Cardiac septum (tissue), 1 donor: ENCODE measurements at places on chromosomes 11 and 22. TPM values are rescaled to one million over a fixed set of nuclear protein-coding genes. Genes with fewer than 3 reads are reported as not detected.
A peak's percentile ranks its signal among the peaks of the same experiment; 100 is the strongest.

FDXACB1 gene
- total RNA-seq = 0.73 TPM

TRPM5 gene
- not detected for total RNA-seq

C11orf97 gene
- not detected for total RNA-seq

OR4A16 gene
- not detected for total RNA-seq

ZDHHC24 gene
- 5.8 TPM for total RNA-seq

OR5B3 gene
- not detected for total RNA-seq

HIRA gene
- 15.0 TPM for total RNA-seq

PRR33 gene
- 0.75 TPM for total RNA-seq

OR10D3 gene
- total RNA-seq = not detected

CCDC87 gene
- total RNA-seq = 0.43 TPM

CABP4 gene
- total RNA-seq = 0.11 TPM

KRTAP5-4 gene
- total RNA-seq = not detected

OSBP2 gene
- total RNA-seq = 8.9 TPM

GP1BB gene
- 5.5 TPM for total RNA-seq

GRCh38 chr11:64876229-64876750, 2.1 kb downstream of the EHD1 start:
- DNase-seq = no peak

GRCh38 chr11:88036701-88037100, 138.5 kb downstream of the RAB38 start:
- no peak for DNase-seq

DNA sequence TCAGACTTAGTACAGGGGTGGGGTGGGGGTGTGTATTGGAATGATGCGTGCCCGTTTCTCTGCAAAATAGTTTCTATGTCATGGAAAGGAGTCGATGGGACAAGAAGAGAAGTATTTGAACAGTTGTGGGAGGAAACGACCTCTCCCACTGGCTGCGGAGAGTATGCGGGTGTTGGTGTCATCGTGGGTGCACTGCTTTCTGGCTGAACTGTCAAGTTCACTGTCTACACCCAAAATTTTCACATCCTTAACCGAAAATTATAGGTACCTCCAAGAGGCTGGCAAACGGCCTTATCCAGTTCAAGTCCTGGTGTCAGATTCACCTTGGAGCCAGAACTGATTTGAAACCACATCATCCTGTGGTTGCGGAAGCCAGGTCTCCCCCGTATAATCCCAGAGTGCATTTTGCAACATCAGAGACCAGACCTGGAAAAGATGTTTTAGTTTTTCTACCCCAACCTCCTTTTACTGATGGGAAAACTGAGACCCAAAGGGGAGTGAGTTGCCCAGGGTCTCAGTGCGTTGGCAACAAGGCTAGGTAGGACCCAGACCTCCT, 497 bp upstream of the SSRP1 start:
- DNase-seq = no peak

- no peak for DNase-seq
These were observed 43.6 kb downstream of the ABTB2 start for GRCh38 chr11:34314176-34314575.

DNA sequence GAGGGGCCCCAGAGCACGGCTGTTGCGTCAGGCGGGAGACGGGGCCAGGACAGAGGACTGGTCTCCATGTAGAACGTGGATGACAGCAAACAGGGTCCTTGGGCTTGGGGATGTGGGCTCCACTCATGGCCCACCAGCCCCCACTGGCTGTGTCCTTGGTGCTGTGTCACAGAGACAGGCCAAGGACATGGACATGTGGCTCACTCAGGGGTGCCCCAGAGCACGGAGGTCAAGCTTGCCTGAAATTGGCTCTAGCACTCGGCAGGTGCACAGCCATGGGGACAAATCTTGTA, 14.4 kb downstream of the FADS2 start:
- no peak for DNase-seq

DNA sequence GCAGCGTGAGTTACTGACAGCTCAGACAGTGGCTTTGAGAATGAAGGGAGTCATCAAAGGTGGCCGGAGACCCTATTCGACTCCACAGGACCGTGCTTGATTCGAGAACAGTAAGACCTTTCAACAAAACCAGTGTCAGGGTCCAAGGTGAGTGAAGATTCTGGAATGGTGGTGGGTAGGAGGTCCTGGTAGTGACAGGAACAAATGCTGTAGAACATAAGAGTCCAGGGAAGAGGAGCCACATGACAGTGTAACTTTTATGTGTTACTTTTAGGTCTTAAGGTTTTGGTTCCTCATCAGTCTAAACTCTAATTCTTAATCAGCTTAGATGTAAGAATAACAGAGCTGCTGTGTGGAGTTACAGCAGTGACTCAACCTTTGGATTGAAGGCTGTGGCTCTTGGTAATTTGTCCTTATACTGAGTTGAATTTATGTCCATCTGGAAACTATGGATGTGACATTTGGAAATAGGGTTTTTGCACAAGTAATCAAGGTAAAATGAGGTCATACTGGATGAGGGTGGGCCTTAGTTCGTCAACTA, 1.8 kb downstream of the TBC1D22A start:
- DNase-seq = no peak

DNA sequence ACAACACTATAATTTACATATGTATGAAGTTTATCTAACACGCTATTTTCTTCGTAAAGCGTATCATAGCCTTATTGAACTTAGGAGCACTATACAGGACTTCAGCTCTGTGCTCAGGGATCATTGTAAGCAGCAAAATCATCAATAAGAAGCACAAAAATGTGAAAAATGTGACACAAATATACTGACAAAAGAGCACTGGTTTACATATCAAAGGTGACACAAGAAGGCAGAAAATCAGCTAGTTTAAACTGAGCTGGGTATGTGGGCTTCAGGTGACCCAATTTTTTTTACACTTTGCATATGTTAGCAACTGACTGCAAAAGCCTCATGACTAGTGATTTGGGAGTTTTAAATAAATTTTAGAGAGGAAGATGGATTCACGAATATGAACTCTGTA, 215.2 kb upstream of the CHORDC1 start:
- DNase-seq = no peak

GRCh38 chr11:8408151-8408941, 144.7 kb upstream of the LMO1 start:
- no peak for DNase-seq

- no peak for DNase-seq
These were observed 366.8 kb downstream of the SHANK2 start for GRCh38 chr11:70885281-70886231.

DNA sequence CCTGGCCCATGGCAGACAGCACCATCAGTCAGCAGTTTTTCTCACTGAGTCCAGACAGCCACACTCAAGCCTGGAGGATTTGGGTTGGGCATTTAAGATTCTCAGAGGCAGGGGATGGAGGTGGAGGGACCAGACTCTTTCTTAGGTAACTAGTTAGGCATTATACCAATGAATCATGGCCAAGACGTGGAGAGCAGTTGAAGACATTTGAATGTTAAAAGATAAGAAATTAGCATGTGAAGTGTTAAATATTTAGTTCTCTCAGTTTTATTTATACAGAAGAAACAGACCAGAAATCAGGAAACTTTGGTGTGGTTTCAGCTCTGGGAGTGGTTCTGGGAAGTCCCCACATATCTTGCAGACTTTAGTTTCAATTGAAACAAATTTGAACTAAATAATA, 9.9 kb downstream of the GTF2H1 start:
- DNase-seq = no peak

DNA sequence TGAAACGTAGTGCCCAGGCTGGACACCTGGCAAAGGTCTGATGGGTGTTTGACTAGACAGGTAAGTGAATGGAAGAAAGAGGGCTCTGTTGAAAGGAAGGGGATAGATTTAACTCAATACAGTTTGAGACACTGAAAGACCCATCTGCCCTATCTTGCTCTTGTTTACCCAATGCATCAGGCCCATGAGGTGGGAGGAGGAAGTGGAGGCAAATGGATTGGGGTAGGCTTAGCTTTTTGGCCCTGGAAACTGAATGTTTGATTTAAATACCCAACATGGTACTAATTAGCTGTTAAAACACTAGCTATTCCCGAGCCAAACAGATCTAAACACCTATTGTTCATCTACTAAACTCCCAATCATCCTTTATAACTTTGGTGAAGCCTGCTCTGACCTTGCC, 3.5 kb upstream of the UVRAG start:
- no peak for DNase-seq

- DNase-seq = no peak
These were observed 164.4 kb downstream of the BRD1 start for GRCh38 chr22:49663311-49663711.

DNA sequence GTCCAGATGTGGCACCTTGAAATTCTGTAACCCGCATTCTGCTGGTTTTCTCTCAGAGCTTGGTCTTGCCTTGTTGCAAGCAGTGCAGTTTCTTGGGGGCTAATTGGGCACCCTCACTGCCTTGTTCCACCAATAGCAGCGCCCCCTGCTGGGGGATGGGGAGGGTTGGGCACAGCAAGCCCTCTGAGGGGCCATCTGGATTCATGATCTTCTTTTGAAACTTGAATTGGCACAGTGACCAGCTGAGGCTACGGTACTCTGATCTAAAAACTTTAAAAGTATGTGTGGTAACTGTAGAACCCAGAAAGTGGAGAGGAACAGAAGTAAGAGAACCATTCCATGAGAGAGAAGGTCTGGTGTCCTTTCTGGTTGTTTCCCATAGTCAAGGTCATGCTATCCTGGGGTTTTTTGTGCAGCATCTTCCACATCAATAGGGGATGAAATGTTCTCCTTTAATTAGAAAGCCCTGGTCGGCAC, 64.2 kb downstream of the MED15 start:
- DNase-seq = no peak

DNA sequence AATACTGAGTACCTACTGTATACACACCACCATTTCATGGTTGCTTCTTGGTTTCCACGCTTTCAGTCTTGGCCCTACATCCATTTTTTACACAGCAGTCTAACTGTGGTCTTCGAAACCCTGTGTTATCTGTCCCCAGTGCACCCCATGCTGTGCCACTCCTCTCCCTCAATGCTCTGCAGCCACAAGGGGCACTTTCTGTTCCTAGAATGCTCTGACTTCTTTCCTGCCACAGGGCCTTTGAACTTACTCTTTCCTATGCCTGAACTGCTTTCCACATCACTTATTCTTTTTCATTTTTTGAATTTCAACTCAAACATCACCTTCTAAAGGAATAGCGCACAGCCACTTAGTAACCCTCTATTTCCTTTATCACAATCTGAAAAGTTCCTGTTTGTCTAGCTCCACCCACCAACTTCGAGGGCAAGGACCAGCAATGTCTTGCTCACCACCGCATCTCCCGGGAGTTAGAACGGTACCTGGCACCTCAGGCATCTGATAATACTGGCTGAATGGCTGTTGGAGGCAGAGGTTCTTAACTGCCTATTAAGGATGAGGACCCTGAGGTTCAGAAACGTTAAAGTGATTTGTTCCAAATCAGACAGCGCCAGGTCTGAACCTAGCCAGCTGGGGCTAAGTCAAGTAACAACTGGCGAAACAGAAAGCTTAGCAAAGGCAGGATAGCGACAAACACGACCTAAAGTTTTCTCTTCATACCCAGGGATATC, 568 bp downstream of the ALG8 start:
- DNase-seq = no peak

- DNase-seq = peak; percentile 72
These were observed 46.7 kb downstream of the TSPAN18 start for GRCh38 chr11:44773351-44773965.

- no peak for DNase-seq
These were observed 2.4 kb upstream of the SYT8 start for GRCh38 chr11:1832211-1832919.

DNA sequence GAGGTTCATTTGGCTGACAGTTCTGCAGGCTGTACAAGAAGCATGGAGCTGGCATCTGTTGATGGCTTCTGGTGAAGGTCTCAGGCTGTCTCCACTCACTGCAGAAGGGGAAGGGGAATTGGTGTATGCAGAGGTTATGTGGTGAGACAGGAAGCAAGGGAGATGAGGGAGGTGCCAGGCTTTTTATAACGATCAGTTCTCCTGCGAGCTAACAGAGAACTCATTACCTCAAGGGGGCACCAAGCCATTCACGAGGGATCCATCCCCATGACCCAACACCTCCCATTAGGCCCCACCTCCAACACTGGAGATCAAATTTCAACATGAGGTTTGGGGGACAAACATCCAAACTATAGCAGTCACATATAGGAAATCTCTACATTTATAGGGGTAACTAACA, 38.7 kb upstream of the E2F8 start:
- DNase-seq = no peak

GRCh38 chr11:80118073-80118472, 677.2 kb upstream of the TENM4 start:
- DNase-seq = no peak

DNA sequence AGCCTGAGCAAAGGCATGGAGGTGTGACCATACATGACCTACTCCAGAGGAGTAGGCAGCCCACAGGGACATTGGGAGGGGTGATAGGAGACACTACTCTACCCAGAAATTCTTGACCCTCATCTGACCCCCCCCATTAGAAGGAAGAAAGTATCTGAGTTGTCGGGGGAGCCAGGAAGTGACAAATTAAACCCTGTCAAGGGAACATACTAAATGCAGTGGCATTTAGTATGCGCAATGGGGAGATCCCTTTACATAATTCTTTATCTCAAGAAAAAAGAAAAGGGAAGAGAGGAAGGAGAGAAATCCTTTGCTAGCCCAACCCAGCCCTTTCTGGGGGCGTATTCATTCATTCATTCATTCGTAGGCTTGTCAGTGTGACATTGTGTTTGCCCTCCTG, 58.8 kb downstream of the NAV2 start:
- no peak for DNase-seq

DNA sequence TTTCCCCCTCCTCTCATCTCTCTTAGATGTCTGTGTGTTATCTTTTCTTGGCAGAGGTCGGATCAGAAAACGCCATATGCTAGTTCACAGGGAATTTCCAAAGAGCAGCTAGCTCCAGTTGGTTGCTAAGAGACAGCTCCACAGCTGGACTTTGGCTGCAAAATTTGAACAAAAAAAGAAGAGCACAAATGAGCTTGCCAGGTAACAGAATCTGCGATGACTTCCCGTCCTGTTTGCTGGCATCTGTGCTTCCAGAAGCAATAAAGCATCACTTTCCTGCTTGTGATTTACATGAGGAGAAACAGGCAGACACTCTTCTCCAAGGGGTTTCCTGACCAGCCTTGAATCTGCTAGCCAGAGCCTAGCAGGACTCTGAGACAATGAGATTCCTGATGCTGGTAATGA, 596.0 kb upstream of the B3GAT1 start:
- DNase-seq = no peak

- no peak for DNase-seq
These were observed 20.2 kb downstream of the LMO1 start for GRCh38 chr11:8243458-8243857.
